ENCODE measurements at places on chromosomes 2 and 18.

DNA sequence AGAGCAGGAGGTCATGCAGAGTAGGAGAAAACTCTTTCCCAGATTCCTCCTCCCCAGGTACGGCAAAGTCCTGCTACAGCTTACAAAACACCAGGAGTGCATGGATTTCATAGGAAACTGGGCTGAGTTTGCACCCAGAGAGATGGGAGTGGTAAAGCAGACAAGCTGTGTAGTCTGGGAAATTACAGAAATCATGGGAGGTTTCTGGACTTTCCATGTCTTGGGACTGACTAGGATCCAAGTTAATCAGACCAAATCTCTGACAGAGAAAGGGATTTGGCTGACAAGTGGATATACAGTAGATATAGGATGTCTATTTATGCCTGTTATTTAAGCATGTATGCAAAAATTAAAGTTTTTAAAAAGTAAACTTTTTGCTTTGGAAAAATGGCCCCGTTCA lies 205.4 kb upstream of the ACVR2A start:
- no peak for DNase-seq

DNA sequence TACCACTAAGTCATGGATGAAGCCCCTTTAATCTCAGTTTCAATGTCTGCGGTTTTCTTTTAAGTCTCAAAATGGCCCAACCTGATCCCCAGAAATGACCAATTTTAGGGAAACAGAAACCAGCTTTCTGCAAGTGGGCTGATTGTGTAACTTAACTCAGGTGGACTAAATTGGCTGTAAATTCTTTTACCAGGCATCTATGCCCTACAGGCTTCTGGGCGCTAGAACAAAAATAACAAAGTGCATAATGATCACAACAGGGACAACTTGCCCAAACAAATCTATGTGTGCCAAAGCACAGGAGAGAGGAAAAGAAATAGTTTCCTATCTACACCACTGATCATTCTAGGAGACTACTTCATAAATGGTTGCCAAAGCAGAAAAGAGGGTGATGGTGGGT lies 112.3 kb upstream of the SETBP1 start:
- no peak for DNase-seq

DNA sequence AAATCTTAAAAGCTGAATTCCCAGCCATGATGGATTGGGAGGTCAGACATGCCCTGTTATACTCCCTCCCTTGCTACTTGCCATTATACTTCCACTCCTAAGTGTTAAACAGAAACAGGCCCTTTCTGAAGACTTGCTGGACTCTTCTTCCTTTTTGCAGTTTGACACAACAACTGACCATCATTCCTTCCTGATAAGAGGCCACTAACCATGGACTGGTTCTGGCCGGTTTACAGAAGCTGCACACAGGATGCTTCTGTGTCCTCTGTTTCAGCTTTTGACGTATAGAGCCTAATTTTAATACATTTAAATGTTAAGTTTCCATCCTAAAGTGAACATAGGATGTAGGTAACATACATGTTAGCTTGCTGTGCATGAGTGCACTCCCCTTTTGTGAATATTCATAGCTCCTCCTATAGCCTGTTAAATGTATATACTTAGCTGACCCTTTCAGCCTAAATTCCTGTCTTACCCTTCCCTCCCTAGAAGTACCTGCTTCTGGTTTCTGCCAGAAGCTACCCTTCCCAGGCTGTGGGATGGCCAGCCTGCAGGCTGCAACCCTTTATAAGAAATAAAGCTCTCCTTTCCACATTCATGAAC lies 13.2 kb downstream of the FBXO48 start:
- no peak for DNase-seq

DNA sequence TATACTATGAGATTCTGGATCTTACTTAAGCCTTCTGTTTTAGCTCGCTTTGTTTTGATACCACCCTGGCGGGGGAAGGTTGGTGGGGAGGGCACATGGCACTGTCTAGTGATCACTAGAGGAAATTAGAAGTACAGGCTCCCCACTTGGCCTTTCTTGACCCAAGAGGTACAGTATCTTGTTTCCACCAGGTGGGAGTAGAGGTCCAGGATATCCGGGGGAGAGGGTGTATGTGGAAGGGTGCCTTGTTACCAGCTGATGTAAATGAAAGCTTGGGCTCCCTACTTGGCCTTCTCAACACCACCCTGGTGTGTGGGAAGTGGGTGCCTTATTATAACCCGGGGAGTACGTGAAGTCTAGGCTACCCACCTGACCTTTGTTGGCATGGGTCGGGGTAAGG lies 7.5 kb downstream of the GALNT1 start:
- no peak for DNase-seq

GRCh38 chr2:158889135-158889853 lies 79.1 kb upstream of the TANC1 start:
- DNase-seq: no peak

DNA sequence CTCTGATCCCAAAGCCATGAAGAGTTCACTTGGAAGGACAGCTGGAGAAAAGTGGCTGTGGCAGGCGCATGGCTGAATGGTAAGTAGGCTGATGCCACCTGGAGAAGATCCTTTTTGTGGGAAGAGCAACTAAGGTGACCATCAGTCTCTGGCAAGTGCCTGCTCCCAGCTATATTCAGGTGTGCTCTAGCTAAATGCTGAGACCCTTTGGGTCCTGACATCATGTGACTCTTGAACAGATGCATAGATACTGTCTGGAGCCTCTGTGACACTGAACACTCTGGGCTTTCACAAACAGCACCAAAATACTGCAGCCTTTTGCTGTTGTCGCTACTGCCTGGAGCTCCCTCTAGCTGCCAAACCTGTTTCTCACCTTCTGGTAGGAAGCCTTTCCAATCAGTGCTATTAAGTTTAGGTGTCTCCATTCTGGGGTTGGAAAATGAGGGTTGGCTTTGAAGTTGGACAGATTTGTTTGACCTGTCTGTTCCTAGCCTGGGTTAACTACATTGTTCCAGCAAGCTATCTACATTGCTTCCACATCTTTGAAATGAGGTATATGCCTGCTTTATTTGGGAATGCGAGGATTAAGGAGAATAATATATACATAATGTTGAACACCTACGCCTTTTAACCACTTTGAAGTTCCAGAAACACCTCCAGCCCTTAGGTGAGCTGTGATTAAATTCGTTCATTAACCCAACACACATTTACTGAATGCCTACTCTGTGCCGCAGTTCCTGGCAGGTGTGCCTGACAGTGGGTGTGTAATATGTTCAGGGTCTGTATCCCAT lies 3.1 kb downstream of the EGR4 start:
- peak; percentile 65 for DNase-seq

DNA sequence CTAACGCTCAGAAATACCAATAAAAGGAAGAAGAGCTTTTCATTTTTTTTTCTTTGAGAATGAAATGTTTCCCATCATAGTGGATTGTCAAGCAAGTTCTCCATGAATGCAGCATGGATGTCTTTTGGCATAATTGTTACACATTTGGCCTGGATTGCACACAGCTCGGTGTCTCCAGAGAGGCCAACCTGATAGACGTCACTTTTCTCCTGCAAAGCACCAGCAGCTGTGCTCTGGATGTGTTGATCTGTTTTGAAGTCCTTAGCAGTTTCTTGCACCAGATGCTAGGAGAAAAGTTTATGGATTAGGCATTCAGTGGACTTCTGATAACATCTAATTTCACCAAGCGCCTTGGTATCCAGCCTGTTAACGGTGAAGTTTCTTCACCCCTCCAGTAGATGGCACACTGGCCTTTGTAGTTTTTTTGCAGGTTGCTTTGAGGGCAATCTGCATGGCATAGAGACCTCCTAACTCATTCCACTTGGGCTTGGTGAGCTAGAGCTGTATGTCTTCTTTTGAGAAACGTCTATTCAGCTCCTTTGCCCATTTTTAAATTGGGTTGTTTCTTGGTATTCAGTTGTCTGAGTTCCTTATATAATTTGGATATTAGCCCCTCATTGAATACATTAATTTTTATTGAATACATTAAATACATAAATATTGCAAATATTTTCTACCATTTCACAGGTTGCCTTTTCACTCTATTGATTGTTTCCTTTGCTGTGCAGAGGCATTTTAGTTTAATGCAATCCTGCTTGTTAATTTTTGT lies 59.7 kb downstream of the PTH2R start:
- DNase-seq: no peak

DNA sequence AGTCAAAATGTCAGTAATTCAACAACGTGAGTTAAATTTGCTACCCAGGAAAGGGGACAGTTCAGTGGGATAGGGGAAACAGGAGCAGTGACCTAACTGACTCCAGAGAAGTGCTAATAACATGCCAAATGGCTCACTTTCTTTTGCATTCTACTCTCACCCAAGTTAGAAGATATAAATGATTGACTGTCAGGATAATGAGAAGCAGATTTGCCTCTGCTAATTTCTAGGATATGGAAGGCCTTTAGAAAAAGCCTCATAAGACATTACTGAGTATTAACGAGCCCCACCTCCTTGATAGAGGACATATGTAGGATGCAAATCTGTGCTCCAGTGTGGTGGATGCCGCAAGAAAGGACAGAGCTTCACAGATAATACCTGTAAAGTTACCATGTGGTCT lies 318.6 kb upstream of the NT5C1B start:
- DNase-seq: no peak

GRCh38 chr2:173684896-173685459 lies 280.2 kb downstream of the SP3 start:
- DNase-seq: no peak

GRCh38 chr2:48161628-48162027 lies 255.3 kb upstream of the FBXO11 start:
- no peak for DNase-seq

DNA sequence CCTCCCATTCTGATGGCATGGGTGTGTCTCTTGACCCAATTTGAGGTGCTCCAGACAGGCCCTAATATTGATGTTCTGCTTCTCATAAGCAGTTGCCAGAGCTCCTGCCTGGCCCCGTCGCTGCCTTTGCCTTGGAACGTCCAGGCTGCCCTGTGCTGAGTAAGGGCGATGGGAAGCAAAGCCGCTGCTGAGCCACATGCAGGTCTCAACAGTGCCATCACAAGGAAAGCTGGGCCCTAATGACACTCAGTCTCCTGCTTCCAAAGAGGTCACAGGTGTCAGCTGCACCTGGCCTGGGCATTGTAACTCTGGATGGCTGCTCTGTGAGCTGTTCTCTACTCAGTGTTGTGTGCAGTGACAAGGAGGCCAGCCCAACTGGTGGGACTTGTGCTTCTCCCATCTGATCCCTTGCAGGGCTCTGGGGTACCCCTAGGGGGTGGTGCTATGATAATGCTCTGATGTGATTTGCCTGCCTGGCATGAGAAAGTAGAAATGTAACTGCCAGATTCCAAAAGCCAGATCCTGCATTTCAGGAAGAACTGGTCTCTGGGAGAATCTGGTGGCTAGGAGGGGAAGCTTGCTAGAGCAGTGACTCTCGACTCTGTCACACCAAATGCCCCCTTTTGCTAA lies 8.7 kb downstream of the TTC39C start:
- DNase-seq: no peak

- DNase-seq: no peak
Measured at GRCh38 chr2:15298770-15299169, 262.4 kb downstream of the NBAS start.

- no peak for DNase-seq
Measured at GRCh38 chr2:227706859-227707258, 11.0 kb downstream of the SLC19A3 start.

DNA sequence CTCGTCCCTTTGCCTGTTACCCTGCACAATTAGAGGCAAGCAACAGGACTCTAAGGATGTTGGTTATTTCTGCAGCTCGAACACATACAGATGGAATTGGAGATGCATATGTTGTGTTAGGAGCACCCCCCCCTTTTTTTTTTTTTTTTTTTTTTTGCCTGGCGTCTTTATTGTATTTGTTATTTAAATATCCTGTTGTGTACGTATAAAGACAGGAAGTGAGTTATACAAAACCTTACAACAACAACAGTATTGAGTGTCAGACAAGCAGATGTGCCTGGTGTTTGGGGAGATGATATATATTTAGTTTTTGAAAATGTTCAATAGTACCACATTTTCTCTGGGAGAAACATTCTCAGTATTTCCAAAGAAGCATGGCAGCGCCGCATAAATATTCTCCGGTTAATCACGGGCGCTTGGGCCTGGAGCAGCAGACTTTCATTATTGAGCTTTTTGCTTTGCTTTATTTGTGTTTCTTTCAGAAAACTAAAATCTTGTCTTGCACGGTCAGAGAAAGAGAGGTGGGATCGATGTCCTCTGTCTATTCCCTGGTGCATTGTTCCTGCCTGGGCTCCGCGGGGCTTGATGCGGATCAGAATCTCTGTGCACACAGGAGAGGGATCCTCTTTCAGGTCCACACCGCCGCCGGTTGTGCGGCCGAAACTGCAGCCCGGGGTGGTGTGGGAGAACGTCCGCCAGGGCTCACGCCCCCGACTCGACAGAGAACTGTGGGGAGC lies 23.2 kb upstream of the ZNF516 start:
- DNase-seq: no peak

- DNase-seq: no peak
Measured at GRCh38 chr2:216507220-216508160, 8.8 kb downstream of the RPL37A start.

GRCh38 chr2:150710916-150711315 lies 223.4 kb upstream of the RND3 start:
- no peak for DNase-seq

GRCh38 chr2:241309684-241310117 lies 5.8 kb downstream of the HDLBP start:
- peak; percentile 80 for DNase-seq

DNA sequence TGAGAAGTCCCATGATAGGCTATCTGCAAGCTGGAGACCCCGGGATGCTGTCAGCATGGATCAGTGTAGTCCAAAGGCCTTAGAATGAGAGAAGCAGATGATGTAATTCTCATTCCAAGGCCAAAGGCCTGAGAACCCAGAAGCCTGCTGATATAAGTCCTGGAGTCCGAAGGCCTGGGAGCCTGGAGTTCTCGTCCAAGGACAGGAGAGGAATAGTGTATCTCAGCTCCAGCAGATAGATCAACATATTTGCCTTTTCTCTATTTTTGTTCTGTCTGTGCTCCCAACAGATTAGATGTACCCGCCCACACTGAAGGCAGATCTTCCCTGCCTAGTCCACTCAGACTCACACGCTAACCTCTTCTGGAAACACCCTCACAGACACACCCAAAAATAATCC lies 454.9 kb upstream of the CHAC2 start:
- DNase-seq: no peak

DNA sequence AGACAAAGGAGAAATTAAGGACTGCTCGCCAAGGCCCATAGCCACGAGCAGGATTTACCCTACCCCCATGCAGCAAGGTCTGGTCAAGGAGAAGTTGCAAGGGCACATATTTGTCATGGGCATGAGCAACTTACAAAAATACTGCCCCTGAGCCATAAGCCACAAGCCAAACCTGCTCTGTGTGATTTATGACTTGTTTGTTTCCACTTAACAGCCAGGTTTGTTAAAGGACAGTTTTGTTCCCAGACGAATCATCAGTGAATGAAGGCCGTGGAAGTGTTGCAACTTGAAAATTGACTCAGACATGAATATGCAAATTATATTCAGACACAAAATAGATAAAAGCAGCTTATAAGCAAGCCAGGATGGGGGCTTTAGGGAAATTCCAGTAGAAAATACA lies 31.3 kb upstream of the EVA1A start:
- DNase-seq: no peak

- no peak for DNase-seq
Measured at GRCh38 chr2:239290618-239291474, 110.0 kb downstream of the HDAC4 start.

Measured in activated CD8-positive, alpha-beta memory T cell treated with anti-CD3 and anti-CD28 coated beads for 24 hours (primary cell).